NCI-H1105 (cell line): ENCODE measurements at places on chromosomes 12 and 14.

DNA sequence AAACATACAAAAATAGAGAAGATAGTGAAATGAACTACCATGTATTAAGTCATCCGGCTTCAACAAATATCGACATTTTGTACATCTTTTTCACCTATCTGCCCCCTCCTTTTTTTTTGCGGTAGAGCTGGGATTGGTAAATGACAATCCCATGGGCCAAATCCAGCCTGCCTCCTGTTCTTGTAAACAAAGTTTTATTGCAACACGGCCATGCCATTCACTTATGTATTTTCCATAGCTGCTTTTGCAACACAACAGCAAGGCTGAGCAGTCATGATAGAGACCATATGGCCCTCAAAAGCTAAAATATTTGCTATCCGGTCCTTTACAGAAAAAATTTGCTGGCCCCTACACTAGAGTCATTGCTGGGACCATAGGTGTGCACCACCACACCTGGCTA, 58.1 kb upstream of the PLEKHG3 start:
- DNase-seq = no peak

DNA sequence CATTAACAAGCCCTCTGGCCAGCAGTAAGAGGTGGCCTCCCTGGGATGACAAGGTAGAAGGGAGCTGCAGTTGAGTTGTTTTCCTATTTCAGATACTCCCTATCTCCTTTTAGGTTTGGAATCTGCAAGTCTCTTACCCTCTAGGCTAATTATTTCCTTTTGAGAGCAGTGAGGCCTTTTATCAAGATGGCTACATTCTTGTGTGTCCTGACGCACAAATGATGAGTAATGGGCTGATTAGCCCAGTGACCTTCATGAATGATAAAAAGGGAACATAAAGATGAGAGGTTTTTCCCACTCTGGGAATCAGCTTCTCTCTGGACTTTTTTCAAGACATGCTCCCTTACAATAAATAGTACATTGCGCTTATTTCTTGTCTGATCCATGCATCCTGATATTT, 22.9 kb downstream of the DYRK2 start:
- no peak for DNase-seq

DNA sequence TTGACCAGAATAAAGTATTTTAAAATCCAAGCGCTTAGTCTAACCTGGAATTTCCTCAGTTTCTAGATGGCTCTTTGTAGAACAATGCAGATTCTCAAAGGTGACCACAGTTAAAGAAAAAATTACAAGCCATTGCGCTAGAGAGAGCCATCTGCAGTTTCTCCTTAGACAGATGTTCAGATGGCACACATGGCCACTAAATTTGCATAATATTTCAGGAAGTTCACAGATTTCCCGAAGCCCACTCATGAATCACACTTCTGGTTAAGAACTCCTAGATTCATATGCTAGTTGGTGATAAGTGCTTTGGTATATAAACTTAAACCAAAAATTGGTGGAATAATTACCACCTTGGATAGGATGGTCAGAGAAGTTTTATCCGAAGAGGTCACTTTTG, 749 bp downstream of the AKAP3 start:
- no peak for DNase-seq

DNA sequence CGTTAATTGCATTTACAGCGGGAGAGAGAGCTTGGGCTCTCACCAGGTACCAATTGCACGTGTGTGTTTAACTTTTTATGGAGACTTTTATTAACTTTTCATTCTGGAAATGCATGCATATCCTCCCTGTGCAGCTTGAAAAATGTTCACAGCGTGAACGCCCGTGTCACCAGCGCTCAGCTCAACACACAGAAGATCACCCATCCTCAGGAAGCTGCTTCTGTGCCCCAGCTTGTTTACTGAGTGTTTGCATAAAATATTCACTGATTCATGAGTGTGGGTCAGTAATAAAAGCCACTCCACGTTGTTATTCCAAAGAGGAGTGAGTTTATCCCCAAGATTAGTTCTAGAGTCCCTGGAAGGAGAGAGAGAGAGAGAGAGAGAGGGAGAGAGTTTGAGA, 75.5 kb upstream of the FZD10 start:
- no peak for DNase-seq

DNA sequence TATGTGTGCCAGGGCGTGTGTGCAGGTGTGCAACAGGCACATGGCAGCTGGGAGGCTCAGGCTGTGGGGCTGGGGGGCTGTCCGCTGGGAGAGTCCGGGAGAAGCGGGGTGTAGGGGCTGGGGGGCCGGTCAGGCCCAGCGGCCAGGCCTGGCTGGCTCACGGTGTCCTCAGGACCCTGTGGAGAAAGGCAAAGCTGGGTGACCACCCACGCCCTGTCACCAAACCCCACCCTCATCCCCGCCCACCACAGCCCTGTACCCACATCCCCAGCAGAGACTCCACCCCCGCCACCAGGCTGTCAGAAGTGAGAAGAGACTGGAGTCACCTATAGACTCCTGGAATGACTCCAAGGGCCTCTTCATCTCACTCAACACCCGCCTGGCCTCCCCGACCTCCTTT, 85.3 kb downstream of the SCARB1 start:
- DNase-seq = no peak

DNA sequence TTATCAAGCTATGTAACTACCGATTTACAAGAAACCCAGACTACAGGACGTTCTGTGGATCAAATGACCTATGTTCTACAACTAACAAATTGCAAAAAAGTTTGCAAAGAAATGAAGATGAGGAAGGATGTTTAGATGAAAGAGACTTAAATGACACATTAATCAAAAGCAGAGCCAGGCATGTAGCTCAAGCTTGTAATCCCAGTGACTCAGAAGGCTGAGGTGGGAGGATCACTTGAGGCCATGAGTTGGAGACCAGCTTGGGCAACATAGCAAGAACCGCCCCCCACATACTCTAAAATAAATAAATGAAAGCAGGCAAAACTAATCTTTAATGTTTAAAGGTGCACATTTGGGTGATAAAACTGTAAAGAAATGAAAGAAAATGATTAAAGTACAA, 331.9 kb downstream of the BTG1 start:
- DNase-seq = no peak
